Right ventricle myocardium superior (tissue), 1 donor: ENCODE measurements at places on chromosomes 12 and 14.
A peak's percentile ranks its signal among the peaks of the same experiment; 100 is the strongest.

GRCh38 chr14:62066304-62066703 is 304.1 kb downstream of the SNAPC1 start:
- DNase-seq = no peak

- no peak for DNase-seq
Measured at GRCh38 chr12:132429946-132430643, 59.9 kb upstream of the FBRSL1 start.

- DNase-seq = no peak
Measured at GRCh38 chr12:30959778-30960177, 33.2 kb downstream of the TSPAN11 start.

DNA sequence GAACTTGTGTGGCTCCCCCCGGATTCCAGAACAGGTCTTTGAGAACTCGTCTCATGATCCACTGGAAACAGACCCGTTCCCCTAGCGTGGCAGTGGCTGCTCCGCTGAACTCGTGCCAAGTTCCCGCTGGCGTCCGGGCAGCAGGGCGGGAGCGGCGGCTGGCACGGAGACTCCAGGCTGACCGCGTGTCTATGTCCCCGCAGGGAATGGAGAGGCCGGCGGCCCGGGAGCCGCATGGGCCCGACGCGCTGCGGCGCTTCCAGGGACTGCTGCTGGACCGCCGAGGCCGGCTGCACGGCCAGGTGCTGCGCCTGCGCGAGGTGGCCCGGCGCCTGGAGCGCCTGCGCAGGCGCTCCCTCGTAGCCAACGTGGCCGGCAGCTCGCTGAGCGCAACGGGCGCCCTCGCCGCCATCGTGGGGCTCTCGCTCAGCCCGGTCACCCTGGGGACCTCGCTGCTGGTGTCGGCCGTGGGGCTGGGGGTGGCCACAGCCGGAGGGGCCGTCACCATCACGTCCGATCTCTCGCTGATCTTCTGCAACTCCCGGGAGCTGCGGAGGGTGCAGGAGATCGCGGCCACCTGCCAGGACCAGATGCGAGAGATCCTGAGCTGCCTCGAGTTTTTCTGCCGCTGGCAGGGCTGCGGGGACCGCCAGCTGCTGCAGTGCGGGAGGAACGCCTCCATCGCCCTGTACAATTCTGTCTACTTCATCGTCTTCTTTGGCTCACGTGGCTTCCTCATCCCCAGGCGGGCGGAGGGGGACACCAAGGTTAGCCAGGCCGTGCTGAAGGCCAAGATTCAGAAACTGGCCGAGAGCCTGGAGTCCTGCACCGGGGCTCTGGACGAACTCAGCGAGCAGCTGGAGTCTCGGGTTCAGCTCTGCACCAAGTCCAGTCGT is 1.5 kb downstream of the APOLD1 start:
- DNase-seq = peak; percentile 90

- no peak for DNase-seq
Measured at GRCh38 chr12:117079487-117079886, 19.7 kb downstream of the TESC start.

GRCh38 chr12:49511410-49511809 is 27.4 kb upstream of the KCNH3 start:
- DNase-seq = no peak

- DNase-seq = no peak
Measured at GRCh38 chr14:49619730-49620129, 696 bp downstream of the RPL36AL start.

GRCh38 chr12:124386059-124386458 is 91.2 kb downstream of the RFLNA start:
- DNase-seq = peak; percentile 76
